Mucosa of descending colon (tissue), 3 donors: ENCODE measurements at places on chromosomes 11 and 22.

- DNase-seq = no peak
These were observed 361.0 kb upstream of the ANO3 start for GRCh38 chr11:25970726-25971508.

- no peak for DNase-seq
These were observed 62.4 kb downstream of the PARVG start for GRCh38 chr22:44242946-44243724.

DNA sequence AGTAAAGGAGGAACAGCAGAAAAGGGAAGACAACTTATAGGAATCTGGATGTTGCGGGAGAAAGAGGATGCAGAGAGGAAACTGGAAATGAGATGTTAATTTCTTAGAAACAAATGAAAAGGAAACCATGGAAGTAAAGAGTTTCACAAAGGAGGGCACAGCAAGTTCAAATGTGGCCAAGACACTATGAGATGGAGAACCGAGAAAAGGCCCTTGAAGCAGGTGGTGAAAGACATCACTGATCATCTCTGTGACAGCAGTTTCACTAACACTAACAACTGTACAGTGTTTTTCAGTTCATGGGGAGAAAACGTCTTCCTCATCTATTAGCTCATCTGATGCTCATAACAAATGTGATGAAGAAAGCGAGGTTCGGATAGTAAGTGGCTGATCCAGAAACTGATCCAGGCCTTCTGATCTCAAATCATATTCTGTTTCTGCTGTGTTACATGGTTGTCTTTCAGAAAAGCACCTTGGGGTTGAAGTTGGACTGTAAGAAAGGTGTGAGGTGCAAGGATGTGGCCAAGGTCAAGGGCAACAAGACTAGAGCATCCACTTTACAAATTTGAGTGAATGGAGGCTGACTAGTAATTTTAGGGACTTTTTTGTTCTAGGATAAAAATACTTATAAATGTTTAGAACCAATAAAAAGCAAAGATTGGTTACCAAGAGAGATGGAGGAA lies 492.1 kb upstream of the CADM1 start:
- no peak for DNase-seq

GRCh38 chr22:20979940-20980453 lies 2.1 kb upstream of the LZTR1 start:
- no peak for DNase-seq

DNA sequence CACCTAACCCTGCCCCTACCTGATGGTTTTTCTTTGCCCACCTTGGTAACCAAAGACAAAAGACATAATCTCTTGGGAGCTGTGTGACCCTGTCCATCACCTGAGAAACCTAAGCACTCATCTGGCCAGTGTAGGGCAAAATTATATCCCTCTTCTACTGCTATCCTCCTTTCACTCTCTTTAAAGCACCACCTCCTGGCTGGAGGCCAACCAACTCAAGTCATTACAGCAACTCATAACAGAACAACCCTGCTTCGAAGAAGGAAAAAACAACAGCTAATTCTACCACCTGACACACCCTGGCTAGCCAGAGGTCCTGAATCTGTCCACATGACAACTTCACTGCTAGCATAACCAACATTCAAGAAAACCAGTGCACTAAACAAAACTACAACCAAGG lies 45.5 kb downstream of the GAS2 start:
- DNase-seq = peak; percentile 53

GRCh38 chr11:5955586-5955985 lies 12.7 kb downstream of the OR56A5 start:
- DNase-seq = no peak

- no peak for DNase-seq
These were observed 8.3 kb upstream of the PIM3 start for GRCh38 chr22:49951986-49952896.

DNA sequence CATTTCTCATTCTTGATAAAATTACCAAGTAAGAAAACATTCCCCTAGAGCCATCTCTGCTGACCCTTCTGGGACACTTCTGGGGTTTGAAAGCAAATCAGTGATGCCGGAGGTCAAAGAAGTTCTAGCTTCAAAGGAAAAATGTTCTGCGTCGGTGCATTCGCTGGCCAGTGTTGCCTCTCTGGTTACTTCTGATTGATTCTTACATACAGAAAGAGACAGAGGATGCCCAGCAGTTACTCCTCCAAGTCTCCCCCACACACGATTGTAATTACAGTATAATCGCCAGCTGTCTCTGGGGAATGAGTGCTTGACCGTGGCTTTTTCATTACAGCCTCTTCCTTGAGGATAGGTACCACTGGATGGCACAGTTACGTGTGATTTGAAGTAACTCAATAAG lies 150.9 kb downstream of the SNX19 start:
- DNase-seq = no peak

GRCh38 chr11:36380296-36381014 lies 84.4 kb downstream of the PRR5L start:
- DNase-seq = no peak

DNA sequence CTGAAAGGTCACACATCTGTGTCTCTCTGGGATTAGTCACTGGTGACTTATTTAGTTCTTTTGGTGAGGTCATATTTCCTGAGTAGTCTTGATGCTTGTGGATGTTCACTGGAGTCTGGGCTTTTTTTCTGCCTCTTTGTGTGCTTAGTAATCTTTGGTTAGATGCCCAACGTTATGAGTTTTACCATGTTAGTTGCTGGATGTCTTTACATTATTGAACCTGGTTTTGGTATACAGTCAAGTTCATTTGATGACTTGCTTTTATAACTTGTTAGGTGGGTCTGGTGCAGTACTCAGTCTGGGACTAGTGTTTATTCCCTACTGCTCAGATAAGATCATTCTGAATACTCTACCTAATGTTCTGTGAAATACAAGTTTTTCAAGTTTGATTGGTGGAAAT lies 26.2 kb upstream of the SLC37A2 start:
- DNase-seq = no peak

GRCh38 chr11:17287058-17287457 lies 10.5 kb downstream of the NUCB2 start:
- DNase-seq = no peak

- no peak for DNase-seq
These were observed 42.5 kb downstream of the SNX19 start for GRCh38 chr11:130873761-130874160.
